ENCODE measurements at places on chromosomes 13 and 19. TPM values are rescaled to one million over a fixed set of nuclear protein-coding genes. Genes with fewer than 3 reads are reported as not detected.

CLC gene
- total RNA-seq = not detected

DNA sequence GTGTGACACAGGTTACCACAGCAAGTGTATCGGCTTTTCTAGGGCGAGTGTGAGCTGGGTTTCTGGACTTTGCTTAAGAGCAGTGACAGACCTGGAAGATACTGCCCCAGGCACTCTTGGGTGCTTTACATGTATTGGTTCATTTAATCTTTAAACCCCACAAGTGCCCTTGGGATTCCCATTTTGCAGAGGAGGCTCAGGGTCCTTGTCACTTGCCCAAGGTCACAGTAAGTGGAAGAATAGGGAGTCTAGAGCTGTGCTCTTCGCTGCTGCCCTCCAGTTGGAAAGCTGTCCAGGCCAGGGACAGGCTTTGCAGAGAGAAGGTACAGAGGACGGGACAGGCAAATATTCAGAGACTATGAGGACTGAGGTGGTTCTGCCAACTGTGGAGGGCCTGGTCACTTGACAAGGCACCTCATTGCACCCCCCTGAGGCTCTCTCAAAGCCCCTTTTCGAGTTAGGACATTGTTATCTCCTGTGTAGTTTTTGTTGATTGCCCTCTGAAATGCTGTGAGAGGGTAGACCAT is 42.4 kb downstream of the BBC3 start:
- peaks cover 16% of the 10 kb centered on the region for H3K36me3 ChIP-seq
- peaks cover 3% of the 10 kb centered on the region for H3K27me3 ChIP-seq
- H3K4me3 ChIP-seq = no peak overlapping the region
- H3K4me1 ChIP-seq = peaks cover 11% of the 10 kb centered on the region
- DNase-seq = no peak

DNA sequence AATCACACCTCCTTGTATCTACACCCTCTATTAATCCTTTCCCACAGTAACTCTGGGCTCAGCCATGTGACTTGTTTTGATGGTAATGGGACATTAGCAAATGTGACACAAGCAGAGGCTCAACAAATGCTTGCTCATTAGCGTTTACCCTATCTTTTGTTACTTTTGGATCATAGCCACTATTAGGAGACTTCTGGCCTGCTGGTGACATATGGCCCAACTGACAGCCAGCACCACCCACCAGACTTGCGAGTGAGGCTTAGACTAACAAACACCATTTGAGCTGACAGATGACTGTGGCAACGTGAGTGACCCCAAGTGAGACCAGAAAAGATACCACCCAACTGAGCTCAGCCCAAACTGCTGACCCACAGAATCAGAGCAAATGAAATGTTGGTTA is 154.1 kb downstream of the OLFM4 start:
- no peak overlapping the region for H3K4me3 ChIP-seq
- no peaks in the 10 kb centered on the region for H3K27me3 ChIP-seq
- H3K4me1 ChIP-seq = no peaks in the 10 kb centered on the region
- H3K27ac ChIP-seq = no peak overlapping the region

GRCh38 chr13:114017028-114017630 is 43.3 kb upstream of the C13orf46 start:
- H3K4me1 ChIP-seq = peaks cover 8% of the 10 kb centered on the region
- peak overlapping the region; percentile 53 for H3K27ac ChIP-seq
- H3K27me3 ChIP-seq = peaks cover 9% of the 10 kb centered on the region
- no peak overlapping the region for H3K4me3 ChIP-seq
- no peak for DNase-seq

CYP2A6 gene
- total RNA-seq = not detected

DNA sequence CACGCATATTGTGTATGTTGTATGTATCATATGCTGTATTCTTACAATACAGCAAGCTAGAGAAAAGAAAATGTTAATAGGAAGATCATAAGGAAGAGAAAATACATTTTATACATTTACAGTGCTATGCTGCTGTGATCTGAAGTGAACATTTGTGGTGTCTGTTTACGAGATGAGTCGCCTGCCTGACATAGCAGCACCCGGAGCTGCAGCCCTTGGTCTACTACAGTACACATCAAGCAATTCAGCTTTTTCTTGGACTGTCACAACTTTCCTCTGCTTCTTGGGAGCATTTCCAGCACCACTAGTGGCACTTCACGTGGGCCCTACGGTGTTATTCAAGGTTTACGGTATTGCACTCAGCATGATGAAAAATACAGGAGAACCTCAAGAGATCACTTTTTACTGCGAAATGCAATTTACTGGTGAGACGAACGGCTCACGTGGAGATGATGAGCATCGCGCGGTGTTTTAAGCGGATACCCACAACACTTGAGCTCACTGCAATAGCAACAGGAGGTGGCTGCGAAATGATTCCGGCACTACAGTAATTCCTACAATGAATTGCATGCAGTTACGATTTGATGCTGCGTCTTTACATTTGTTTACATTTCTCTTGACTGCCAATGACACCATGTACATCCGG is 308.4 kb downstream of the FGF9 start:
- H3K27ac ChIP-seq = no peak overlapping the region
- no peaks in the 10 kb centered on the region for H3K4me1 ChIP-seq
- no peaks in the 10 kb centered on the region for H3K27me3 ChIP-seq
- H3K36me3 ChIP-seq = no peaks in the 10 kb centered on the region
- DNase-seq = no peak
